T-helper 1 cell (primary cell): ENCODE measurements at places on chromosomes 3 and 15.

DNA sequence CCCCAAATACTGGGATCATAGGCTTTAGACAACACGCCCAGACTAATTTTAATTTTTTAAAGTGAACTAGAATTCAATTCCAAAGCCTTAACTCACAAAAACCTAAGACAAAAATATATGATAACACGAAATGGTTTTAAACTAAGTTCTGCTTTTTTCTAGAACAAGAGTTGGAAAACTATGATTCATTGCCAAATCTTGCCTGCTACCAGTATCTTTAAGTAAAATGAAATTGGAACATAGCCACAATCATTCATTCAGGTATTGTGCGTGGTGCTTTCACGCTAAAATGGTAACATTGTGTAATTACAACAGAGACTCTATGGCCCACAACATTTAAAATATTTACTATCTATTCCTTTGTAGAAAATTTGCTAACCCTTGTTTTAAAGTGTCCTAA, 488.0 kb upstream of the ZNF385D start:
- DNase-seq, result no peak

GRCh38 chr3:53234130-53234840, 21.5 kb downstream of the TKT start:
- DNase-seq, result no peak

GRCh38 chr15:60384053-60384452, 13.7 kb downstream of the ANXA2 start:
- no peak for DNase-seq

GRCh38 chr3:126397610-126398422, 3.1 kb downstream of the CFAP100 start:
- no peak for DNase-seq

GRCh38 chr15:67064607-67065530, 533 bp upstream of the SMAD3 start:
- no peak for DNase-seq

GRCh38 chr3:128341659-128342395, 124.9 kb downstream of the DNAJB8 start:
- no peak for DNase-seq

- peak; percentile 17 for DNase-seq
Measured at GRCh38 chr15:24955531-24955921, 739 bp downstream of the SNRPN start.

DNA sequence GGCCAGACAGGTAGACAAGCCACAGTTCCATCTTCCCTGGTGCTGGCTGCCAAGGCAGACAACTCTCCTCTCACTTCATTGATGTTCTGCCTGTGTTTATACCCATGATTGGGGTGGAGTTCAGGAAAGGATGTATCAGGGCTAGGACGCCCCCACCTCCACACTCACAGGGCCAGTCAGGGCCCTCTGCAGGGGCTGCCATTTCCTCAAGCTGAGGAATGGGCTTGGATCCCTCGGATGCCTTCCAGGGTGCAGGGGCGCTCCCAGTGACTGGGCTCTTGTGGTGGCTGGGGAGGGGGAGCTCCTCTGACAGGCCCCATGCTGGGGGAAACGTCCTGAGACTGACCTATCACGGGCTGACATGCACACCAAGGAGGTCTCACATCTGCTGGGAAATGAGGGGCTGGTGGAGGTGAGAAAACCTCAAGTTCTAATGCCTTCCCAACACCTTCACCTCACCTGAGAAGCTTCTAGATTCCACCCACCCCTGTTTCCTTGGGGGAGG, 31.4 kb downstream of the SEMA7A start:
- DNase-seq, result no peak

DNA sequence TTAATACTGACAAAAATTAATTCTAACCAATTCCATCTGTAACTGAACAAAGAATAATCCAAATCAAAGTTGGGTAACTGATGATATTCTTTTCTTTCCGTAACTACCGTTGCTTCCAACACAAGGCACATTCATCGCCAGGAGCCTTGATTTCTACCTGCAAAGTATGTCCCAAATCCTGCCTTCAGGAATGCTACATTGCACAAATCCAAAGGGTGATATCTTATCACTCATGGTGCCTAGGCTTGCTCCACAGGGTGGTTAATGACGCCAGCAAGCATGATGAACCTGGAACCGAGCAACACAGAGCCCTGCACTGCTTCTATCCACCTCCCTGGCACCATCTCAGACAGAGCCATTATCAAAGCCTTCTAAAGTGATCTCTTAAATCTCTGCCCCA, 772.7 kb downstream of the ROBO1 start:
- no peak for DNase-seq

- peak; percentile 23 for DNase-seq
Measured at GRCh38 chr15:96330064-96330449, 443 bp upstream of the NR2F2 start.

GRCh38 chr3:171176244-171176933, 149.9 kb upstream of the SLC2A2 start:
- DNase-seq, result no peak

DNA sequence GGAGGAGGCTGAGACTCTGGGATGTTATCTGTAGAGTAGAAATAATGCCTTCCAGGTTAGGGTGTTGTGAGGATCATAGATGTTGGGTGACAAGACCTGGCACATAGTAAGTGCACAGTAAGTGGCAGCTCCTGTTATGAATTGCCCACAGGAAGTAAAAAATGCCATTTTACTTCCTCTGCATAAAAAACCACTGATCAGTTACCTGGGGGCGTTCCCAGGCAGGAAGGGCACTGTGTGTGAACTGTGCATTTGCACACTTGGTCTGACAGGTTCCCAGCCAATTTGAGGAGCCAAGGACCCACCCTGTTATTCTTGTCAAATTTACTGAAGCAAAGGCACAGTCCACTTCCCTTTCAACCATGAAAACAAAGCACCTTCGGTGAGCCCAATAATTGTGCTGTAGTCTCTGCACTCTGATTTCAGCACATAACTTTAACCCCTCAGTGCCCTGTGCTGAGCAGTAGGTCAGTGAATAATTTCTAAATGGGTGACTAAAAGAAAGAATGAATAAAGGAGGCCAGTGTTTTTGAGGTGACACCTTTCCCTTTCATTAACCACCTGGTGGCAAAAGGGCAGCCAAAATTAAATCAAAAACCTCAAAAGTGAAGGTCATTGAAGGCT, 85.8 kb upstream of the ARHGEF3 start:
- peak; percentile 77 for DNase-seq

- DNase-seq, result peak; percentile 75
Measured at GRCh38 chr3:50572158-50572557, 2.8 kb downstream of the HEMK1 start.

DNA sequence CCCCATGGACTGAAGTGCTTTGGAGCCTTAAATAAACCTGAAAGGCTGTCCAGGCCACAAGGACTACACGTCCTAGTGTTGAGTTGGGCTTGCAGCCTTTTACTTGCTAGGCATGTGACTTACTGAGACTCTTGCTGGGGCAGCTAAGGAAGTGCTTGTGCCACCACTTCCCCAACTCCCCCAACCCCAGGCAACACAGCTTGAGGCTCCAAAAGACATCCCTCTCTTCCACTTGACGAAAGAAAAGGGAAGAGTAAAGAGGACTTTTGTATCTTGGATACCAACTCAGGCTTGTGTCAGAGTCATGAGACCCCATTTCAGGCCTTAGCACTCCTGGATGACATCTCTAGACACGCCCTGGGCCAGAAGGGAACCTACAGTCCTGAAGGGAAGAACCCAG, 109.8 kb downstream of the XRN1 start:
- DNase-seq, result no peak

DNA sequence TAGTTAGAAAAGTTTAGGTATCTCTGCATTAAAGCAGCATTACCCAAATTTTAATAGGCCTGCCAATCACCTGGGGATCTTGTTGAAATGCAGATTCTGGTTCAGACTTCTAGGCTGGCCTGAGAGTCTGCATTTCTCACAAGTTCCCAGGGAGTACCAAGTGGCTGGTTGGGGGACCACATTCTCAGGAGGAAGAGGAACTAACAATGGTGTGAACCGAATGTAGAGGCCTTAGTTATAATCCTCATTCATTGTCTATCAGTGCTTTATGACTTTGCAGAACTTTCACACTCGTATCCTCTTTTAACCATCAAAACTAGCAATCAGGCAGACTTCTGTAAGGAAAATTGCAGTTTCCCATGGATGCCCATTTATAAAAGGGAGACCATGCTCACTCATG, 38.2 kb upstream of the UBE2E1 start:
- DNase-seq, result no peak

- DNase-seq, result no peak
Measured at GRCh38 chr3:24713516-24713915, 218.9 kb upstream of the THRB start.

GRCh38 chr15:38671675-38672254, 107.2 kb upstream of the RASGRP1 start:
- peak; percentile 31 for DNase-seq

- DNase-seq, result no peak
Measured at GRCh38 chr15:71449956-71450355, 334.7 kb downstream of the THSD4 start.

- DNase-seq, result no peak
Measured at GRCh38 chr3:12994357-12994606, 78.9 kb downstream of the IQSEC1 start.

GRCh38 chr3:184345317-184346144, 8.1 kb downstream of the FAM131A start:
- no peak for DNase-seq

GRCh38 chr15:77871852-77872371, 205.6 kb downstream of the TBC1D2B start:
- no peak for DNase-seq

DNA sequence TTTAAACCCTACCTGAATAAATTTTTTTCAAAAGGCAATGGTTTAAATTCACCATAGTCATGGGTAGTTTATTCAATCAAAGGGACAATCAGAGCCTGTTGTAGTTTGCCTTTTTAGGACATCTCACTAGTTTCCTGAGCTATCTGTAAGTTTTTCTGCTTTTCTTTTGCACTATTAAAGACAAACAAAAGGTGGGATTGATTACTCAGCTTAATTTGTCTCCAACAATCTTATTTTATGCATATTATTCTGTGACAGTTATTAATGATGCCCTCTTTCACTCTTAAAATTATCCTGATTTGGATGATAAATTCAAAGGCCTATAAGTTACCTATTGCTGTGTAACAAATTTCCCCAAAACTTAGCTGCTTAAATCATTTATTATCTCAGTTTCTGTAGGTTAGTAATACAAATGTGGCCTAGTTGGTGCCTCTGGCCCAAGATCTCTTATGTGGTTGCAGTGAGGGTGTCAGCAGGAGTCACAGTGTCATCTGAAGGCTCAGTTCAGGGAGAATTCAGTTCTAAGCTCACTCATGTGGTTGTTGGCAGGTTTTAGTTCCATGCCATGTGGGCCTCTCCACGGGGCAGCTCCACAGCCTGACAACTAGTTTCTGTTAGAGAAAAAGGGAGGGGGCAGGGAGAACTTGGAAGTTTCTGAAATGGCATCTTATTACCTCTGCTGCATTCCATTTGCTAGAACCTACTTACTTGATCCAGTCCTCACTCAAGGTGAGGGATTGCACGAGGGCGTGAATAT, 16.0 kb downstream of the ARMC8 start:
- no peak for DNase-seq

- DNase-seq, result no peak
Measured at GRCh38 chr3:16127249-16127648, 47.2 kb upstream of the GALNT15 start.

GRCh38 chr15:52523647-52524046, 5.0 kb downstream of the MYO5A start:
- no peak for DNase-seq

- no peak for DNase-seq
Measured at GRCh38 chr3:189404024-189404423, 227.2 kb upstream of the TP63 start.

GRCh38 chr15:101651554-101652097, 555 bp downstream of the TM2D3 start:
- DNase-seq, result no peak

DNA sequence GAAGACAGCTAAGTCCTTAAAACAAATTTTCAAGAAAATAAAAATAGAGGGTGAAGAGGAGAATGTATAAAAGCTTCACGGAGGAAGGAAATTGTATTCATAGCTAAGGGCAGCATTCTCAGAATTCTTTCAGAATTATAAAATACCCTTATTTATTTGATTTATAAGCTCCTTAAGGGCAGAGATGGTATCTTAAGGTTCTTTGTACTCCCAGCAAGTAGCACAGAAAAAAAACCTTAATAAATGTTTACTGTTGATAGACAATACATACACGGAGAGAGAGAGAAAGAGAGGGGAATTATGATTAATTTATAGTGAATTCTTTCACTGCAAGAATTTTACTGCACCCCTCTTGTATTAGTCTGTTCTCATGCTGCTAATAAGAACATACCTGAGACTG, 375.6 kb upstream of the CCDC54 start:
- DNase-seq, result no peak

GRCh38 chr3:49609815-49610214, 55.5 kb downstream of the BSN start:
- DNase-seq, result no peak
